ENCODE measurements at places on chromosomes 16 and 17.

DNA sequence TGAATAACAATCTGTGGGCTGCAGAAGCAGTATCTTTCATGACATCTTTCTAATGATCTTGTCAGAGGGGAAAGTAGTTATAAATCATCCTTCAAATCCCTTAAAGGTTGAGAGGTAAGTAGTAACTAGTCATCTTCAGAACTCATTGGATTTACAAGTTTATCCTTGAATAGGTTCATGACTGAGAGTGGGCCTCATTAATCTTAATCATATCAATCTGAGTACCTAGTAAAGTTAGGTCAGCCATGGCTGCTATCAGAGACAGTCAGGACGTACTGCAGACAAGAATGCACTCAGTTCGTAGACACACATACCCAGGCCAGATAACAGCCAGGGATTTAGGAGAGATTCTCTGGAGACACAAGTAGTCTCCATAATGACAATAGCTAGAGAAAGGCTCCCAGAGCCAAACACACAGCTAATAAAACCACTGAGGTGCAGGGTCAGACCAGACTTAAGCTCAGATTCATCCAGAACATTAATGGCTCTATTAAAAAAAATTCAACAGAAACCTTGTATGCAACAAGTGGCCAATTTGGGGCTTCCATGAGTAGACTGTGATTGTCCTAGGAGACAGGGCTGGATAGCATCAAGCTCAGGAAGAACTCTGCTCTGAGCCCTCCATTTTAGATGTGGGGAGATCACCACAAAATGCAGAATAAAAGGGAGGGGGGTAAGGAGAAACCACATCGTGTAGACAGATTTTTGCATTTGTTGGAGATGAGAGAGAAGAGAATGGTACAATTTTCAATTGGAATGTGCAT is 65.8 kb downstream of the TBX4 start:
- no peak for DNase-seq

DNA sequence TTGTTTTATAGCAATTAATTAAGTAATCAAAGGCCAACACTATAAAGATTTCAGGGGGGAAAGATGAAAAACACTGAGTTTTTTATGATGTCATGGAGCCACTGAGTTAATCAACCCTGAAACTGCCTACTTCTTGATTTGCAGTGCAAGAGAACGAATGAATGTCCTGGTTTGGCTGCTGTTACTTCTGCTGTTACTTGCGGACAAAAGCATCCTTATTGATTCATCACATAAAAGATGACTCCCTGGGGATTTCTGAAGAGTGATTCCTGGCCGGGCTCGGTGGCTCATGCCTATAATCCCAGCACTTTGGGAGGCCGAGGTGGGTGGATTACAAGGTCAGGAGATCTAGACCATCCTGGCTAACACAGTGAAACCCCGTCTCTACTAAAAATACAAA is 10.9 kb upstream of the SPNS3 start:
- no peak for DNase-seq

DNA sequence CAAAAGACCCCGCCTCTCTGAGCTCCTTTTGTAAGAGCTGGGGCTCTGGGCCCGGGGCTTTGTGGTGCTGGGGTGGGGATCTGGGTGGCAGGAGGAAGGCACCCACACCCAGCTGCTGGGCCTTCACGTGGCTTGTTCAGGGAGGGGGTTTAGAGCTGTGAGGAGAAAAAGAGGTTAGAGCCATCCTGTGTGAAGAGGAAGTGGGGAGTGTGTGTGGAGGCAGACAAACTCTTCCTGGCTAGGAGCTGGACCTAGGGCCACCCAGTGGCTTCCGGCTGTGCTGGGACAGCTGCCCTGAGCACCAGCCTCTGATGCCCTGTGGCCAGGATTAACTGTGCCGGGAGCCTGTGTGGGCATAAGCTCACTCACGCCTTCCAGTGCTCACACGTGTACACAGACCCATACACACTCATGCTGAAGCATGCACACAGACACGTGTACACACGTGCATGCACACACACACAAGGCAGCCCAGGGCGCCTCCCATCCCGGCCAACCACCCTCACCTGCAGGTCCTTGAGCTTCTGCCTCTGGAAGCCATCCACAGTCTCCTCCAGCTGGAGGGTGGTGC is 7.4 kb downstream of the CIBAR2 start:
- DNase-seq = no peak

- no peak for DNase-seq
These were observed 93.9 kb downstream of the YPEL2 start for GRCh38 chr17:59425085-59425931.

DNA sequence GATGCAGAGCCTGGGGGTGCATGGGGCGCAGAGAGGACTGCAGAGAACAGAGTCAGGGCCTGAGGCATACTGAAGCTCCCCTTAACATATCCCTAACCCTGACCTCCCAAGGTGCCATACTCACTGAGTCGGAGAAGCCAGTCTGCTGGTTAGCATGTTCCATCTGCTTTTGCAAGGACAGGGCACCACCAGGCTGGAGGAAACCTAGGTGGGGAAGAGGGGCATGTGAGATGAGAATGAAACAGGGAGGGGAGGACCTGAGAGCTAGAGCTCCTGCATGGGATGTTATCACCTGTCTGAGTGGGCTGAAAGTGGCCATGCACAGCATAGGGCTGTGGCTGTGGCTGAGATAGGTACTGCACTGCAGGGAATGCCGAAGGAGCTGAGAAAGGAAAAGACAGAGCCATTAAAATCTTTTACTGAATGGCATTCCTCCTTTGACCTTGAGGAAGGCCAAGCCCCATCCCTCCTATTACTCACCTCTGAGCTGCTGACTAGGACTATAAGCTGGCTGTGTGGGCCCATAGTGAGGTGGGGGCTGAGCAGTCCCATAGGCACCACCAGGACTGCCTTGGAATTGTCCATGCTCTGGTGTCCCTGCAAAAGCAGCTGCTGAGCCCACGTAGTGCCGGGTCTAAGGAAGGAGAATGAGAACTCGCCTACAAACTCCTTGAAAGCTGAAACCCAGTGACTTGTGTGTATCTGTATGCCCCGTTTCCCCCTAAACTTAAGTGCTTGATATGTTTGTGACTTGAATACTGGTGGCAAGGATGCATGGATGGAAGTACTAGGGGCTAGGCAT is 1.9 kb downstream of the GPS2 start:
- no peak for DNase-seq

- DNase-seq = no peak
These were observed at the start of gene SLC52A1 for GRCh38 chr17:5035315-5035714. SLC52A1 (minus strand) TSS chr17:5035426; CDS start chr17:5034606, 820 bp downstream.

GRCh38 chr16:46555951-46556350 is 65.2 kb downstream of the SHCBP1 start:
- no peak for DNase-seq

DNA sequence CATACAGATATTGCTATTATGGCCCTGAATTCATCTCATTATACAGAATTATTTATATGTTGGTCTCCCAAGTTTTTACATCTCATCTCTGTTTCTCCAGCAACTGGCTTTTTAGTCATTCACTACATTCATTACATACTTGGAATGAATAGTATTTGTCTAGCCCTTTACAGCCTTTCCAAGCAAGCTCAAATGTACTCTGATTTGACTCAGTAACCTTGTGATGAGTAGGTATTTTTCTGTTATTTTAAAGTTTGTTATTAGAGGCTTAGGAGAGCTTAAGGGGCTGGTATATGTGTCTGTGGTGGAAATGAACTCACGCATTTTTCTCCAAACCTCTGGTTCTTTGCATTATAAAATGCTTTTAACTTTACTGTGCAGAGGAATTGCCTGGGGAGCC is 224.7 kb downstream of the SNX29 start:
- no peak for DNase-seq

DNA sequence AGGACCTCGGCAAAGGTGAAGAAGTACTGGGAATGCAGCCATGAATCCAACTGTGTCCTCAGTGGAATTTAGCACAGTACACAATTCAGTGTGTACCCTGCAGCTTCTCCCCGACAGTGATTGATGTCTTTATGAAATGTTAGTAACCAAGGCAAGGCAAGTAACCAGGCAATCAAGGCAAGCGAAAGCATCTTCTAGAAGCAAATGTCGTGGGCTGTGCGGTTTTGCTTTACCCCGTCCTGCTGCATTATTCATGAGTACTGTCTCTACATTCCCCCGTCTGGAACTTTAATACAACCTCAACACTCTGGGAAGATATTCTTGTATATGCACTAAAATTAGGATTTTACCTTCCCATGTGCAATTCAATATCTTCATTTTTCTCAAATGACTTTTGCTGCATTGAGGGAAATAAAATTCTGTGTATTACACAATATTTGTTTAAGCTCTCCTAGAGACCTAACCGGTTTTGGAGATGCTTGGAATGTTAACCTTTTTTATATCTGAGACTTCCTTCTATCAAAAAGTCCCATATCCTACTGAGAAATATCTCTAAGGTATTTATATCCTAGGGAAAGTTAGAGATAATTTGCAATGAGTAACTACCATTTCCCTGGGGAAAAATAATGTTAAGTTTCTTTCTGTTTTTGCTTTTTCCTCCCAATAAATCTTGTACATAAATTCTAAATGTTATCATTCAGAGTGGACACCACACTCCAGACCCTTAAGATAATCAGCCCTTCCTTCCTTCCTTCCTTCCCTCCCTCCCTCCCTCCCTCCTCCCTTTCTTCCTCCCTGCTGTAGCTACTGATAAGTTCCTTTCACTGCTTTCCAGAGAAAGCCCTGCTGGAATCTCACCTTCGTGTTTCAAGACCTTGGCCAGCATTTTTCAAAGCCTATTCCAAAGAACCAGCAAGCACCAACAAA is 51.9 kb upstream of the ADORA2B start:
- no peak for DNase-seq

DNA sequence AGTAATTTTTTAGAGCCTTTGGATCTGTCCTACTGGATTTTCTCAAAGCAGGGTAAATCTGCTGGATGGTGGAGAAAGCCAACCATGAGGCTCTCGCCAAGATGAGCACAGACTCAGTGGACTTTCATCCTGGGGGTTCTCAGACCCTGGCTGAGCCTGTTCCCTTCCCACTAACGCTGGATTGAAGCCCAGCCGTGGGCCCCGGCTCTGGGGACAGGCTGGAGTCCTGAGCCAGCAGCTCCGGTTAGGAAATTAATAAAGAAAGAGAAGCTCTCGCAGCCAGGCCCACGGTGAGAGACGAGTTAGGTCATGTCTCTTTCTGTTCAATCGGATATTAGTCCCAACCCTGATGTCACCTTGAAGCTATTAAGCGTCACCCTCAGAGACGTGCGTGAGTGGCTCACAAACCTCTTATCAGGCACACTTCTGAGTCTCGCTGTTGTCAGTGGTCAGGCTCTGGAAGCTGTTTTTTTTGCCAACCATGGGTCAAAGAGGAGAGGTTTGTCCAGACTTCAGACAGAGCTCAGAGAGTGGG is 27.1 kb downstream of the MEOX1 start:
- no peak for DNase-seq

DNA sequence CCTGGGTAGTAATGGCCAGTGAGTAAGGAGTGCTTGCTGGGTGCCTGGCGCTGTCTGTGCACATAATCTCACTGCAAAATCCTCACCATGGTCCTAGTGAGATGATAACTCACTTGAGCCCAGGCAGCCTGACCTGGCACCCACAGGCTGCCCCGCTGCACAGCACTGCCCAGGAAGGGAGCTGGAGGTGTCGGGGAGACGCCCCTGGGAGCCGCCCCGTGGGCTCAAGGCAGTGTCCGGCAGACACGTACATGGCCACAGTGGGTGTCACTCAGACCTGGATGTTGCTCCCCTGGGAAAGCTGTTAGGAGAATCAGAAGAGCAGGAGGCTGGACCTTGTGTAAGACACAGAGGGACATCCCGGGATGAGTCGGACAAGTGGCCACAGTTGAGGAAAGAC is 44.2 kb downstream of the BEAN1 start:
- DNase-seq = no peak

Data from right lung (tissue), 10 donors.